BE2C (cell line): ENCODE measurements at places on chromosomes 12 and 14.

- no peak for DNase-seq
These were observed 191.8 kb downstream of the DACT1 start for GRCh38 chr14:58829594-58829993.

GRCh38 chr12:25681580-25681979 lies 128.5 kb upstream of the LMNTD1 start:
- no peak for DNase-seq

- DNase-seq: no peak
These were observed 22.6 kb upstream of the DRAM1 start for GRCh38 chr12:101854747-101855146.

DNA sequence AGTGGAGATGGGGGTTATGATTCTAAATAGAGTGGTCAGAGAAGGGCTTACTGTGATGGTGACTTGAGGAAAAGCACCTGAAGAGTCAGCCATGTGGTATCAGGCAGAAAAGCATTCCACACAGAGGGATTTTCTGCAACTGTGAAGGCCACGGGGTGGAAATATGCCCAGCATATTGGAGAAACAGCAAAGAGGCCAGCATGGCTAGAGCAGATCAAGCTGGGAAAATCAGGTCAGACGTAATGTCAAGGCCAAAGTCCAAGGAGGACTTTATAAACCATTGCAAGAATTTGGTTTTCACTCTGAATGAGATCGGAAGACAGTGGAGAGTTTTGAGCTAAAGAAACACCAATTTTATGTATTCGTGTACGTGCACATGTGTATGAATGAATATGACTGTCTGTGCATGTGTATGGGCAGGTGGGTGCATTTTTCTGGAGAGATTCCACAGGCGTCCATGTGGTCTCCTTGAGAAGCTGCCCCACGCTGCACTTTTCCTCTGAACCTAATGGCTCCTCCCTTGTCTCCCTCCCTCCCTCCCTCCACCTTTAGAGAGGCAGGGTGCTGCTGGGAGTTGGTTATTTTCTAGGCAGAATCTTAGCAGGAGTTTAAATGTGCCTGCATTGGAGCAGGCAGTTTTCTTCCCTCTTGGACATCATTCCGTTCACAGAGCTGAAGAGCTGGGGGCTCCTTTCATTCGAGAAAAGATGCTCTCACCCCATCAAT lies 97.4 kb upstream of the PPP4R3A start:
- DNase-seq: no peak

DNA sequence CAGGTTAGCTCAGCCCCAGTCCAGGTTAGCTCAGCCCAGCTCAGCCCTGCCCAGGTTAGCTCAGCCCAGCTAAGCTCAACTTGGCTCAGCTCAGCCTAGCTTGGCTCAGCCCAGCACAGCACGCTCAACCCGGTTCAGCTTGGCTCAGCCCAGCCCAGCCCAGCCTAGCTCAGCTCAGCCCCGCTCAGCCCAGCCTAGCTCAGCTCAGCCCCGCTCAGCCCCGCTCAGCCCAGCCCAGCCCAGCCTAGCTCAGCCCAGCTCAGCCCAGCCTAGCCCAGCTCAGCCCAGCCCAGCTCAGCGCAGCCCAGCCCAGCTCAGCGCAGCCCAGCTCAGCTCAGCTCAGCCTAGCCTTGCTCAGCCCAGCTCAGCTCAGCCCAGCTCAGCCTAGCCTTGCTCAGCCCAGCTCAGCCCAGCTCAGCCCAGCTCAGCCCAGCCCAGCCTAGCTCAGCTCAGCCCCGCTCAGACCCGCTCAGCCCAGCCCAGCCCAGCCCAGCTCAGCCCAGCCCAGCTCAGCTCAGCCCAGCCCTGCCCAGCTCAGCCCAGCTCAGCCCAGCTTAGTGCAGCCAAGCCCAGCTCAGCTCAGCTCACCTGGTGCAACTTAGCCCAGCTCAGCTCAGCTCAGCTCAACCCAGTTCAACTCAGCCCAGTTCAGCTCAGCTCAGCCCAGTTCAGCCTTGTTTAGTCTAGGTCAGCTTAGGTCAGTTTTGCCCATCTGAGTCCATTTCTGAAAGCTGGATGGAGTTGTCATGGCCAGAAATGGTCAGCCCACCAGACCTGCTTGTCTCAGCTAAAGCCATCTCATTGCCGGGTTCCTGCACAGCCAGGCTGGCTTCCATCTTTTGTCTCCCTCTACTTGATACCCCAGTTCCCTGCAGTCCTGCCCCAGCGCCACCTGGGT lies 333.6 kb downstream of the TMEM121 start:
- peak; percentile 71 for DNase-seq

DNA sequence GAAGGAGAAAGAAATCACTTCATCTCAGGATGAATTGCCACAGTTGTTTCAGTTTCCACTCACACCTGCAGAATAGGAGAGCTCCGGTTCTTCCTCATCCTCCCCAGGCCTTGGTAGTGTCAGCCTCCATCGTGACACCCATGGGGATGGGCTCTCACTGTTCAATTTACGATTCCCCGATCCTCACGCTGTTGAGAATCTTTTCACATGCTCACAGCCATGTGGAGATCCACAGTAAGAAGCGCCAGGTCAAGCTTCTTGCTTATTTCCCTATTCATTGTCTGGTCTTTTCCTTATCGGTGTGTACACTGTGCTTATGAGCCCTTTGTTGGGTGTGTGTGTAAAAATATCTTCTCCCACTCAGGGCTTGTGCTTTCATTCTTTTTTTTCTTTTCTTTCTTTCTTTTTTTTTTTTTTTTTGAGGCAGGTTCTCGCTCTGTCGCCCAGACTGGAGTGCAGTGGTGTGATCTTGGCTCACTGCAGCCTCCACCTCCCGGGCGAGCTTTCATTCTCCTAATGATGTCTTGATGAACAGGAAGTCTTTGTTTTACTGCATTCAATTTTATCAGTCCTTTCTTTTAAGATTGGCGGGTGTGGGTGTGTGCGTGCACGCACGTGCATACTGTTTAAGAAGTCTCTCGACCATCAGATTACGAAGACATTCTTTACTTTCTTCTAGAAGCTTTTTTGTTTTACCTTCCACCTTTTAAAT lies 21.5 kb downstream of the RIN3 start:
- DNase-seq: no peak

DNA sequence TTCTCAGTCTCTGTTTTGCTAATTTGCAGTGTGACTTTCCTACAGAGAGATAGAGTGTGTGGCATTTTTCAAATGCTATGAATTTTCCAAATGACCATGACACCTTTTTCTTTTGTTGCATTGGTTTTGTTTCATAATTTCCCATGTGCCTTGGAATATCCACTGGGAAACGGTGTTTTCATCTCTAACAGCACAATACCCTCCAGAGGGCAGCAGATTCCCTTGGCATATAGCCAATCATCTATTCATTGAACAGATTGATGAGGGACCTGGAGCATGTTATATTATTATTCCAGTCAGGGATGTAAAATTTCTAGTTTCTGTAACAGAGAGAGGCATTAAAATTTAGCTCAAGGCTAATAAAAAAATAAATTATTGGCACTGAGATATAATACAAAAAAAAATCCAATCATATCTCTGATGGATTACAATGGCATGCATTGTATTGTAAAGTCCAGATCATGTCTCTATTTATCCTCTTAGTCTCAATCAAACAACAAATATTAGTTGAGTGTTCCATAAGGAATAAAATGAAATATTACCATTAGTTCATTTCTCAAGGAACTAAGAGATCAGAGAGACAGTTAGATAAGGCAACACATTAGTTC lies 29.6 kb upstream of the NTN4 start:
- peak; percentile 64 for DNase-seq

- no peak for DNase-seq
These were observed 9.9 kb downstream of the TBK1 start for GRCh38 chr12:64461634-64462414.

DNA sequence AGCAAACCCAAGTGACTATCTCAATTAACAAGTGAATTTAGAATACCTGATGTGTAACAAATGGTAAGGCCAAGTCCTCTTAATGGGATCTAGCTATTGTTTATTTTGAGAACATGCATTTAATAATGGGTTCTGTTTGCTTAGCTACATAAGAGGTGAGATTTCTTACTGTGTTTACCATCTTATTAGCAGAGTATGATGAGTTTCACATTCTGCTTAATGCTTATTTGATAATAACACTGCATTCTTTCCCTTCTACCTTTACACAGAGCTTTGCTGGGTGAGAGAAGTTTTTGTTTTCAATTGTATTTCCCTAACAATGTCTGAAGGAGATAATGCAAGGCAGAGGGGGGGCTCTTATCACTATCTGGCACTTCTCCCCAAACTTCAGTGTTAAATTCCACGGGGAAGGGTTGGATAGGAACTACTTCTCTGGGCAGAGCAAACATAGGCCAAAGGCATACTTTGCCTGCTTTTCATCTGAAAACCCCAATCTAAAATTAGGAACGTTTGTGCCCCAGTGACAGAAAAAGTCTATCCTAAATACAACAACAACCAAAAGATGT lies 129.0 kb upstream of the ATXN7L3B start:
- DNase-seq: no peak

DNA sequence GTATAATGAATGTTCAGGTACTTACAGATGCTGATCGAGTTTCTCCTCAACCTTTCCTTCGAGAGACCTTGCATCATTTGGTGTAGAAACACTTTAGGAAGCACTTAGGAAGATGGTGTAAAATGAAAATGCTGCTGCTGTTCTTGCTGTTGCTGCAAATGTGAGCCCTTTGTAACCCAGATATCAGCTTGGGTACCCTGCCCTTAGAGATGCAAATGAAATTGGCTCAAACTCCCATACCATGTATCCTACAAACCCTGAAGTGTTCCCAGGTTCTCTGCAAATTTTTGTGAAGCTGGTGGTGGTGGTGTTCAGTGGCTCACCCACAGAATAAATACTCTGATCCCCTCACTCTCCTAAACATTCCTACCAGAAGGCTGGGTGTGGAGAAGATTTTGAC lies 130.8 kb downstream of the SLC25A47 start:
- DNase-seq: no peak

DNA sequence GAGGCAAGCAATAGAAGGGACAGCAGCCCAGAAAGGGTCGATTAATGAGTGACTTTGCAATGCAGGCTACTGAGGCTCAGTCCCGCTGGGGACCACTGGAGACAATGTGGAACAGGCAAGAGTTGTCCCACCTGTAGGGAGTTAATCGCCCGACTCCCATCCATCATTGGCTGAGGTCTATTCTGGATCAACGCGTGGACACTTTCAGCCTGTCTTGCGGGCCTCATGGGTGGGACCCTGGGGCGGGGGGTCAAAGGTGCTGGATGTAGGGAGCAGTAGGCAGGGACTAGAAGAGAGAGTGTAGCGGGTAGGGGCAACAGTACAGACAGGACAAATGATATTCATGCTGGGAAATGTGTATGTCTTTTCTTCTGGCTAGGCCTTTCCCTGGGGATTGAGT lies 6.1 kb downstream of the IFI27L2 start:
- DNase-seq: no peak

DNA sequence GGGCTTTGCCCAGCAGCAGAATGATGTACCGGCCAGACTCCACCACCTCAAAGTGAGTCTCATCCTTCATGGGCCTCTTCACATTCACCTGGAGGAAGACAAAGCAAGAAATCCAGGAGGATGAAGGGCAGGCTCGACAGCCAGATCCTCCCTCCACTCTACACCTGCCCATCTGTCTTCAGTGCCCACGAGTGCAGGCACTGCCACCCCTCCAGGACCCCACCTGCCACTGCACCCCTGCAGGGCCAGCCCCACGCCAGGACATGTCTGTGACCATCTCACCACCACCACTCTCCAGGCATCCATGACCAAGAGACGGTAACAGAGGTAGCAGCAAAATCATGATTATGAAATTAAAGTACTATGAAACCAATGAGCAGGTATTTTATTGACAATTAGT lies 84.3 kb upstream of the ANO2 start:
- no peak for DNase-seq
